Fibroblast of mammary gland (primary cell): ENCODE measurements at places on chromosomes 5 and 9.
A peak's percentile ranks its signal among the peaks of the same experiment; 100 is the strongest.

DNA sequence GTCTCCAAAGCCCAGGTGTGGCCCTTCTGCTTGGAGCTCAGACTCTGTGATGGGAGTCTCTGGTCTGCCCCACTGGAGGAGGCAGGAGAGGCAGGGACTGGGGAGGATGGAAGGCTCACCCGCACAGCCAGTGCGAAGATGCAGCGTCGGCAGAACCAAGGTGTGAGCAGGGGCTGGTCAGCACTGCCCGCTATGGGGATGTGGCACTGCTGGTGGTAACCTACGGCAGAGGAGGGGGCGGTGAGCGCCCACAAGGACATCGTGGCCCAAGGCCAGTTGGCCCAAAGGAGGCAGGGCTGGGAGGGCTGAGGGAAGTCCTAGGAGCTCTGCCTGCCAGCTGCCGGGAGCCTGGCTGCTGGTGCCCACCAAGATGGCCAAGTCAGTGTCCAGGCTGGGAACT lies 7.3 kb downstream of the PHF19 start:
- no peak for DNase-seq

GRCh38 chr5:107661038-107661649 lies 9.6 kb downstream of the EFNA5 start:
- no peak for DNase-seq

GRCh38 chr5:116566251-116566650 lies 8.4 kb downstream of the SEMA6A start:
- no peak for DNase-seq

GRCh38 chr9:134690301-134690751 lies 48.7 kb downstream of the COL5A1 start:
- DNase-seq, result no peak

DNA sequence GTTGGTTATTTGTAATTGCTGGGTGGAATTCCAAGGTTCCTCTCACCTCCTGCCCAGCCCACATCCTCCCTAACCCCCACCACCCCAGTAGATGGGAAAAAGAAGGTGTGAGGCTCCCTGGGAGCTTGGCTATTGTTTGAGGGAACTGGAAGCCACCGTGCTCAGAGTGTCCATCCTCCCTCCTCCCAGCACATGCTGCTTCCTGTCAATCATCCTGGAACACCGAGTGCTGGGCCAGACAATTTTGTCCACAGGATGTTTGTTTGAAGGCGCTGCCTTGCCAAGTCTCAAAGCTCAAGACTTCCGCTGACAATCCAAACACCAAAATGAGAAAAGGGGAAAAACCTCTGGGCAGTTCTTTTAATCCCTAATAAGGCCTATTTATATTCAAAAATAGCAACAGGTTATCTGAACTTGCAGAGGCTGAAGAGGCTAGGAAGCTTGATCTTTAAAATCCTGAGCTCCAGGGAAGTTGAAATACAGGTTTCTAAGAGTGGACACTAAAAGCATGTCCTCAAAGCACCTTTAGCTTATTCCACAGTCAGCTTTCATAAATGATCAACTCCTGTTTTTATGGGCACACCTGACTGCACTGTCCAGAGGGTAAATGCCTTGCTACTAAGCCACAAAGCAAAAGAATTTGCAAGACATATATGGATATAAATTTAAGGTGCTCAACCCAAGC lies 286.7 kb downstream of the NFIB start:
- no peak for DNase-seq

GRCh38 chr9:120970244-120970643 lies 43.6 kb upstream of the TRAF1 start:
- peak; percentile 24 for DNase-seq

GRCh38 chr5:13316176-13316575 lies 628.3 kb downstream of the DNAH5 start:
- no peak for DNase-seq

DNA sequence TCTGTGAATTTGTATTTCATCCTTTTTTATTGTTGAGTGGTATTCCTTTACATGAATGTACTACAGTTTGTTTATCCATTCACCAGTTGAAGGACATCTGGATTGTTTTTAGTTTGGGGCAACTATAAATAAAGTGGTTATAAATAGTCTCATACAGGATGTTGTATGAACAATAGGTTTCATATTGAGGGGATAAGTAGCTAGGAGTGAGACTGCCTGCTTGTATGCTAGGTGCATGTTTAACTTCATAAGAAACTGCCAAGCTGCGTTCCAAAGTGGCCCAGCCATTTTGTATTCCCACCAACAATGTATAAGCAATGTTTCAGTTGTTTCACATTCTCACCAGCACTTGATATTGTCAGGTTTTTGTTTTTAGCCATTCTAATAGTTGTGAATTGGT lies 21.5 kb downstream of the OTULINL start:
- no peak for DNase-seq

DNA sequence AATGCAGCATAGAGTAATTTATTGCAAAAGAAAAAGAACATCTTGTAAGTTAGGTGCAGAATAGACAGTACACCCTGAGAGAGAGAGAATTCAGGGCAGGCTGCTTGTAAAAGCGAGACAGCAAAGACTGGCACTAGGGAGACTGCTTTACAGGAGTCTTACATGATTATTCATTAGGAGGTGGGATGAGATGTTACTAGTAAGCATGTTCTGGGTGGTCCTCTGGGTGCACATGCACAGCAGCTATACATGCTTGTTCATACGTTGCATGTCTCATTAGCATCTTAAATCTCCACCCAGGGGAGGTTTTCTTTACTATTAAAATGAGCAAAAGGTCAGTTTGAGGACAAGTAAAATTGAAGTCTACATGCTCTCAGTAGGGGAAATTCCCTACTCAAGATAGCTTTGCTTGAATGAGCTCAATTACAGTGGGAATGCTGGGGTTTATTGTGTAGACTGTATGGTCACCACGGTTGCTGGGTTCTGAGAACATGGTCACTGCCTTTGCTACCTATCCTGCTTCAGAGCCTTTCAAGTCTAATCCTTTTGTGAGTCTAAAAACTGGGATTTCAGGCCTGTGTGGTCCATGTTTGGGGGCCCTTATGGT lies 60.6 kb downstream of the RGS7BP start:
- DNase-seq, result no peak

- no peak for DNase-seq
Observed at GRCh38 chr9:133583586-133583985, 25.6 kb downstream of the FAM163B start.

GRCh38 chr9:126376311-126377175 lies 49.9 kb downstream of the MVB12B start:
- DNase-seq, result no peak

- DNase-seq, result no peak
Observed at GRCh38 chr9:29714860-29715259, 2141.6 kb upstream of the C9orf72 start.

- peak; percentile 72 for DNase-seq
Observed at GRCh38 chr5:174505621-174506020, 218.8 kb upstream of the MSX2 start.

DNA sequence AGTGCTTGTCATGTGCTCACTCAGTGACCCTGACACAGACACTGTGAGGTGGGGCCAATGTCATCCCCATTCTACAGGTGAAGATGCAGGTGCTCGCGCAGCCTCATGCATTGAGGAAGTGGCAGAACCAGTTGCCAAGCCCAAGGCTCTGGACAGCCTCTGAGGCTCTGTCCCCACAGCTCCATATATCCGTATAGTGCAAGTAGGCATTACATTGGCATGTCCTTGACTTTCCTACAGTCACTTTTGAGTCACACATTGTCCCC lies 58.8 kb upstream of the ANGPTL2 start:
- DNase-seq, result no peak

- DNase-seq, result no peak
Observed at GRCh38 chr5:133824661-133825254, 143.7 kb downstream of the C5orf15 start.

DNA sequence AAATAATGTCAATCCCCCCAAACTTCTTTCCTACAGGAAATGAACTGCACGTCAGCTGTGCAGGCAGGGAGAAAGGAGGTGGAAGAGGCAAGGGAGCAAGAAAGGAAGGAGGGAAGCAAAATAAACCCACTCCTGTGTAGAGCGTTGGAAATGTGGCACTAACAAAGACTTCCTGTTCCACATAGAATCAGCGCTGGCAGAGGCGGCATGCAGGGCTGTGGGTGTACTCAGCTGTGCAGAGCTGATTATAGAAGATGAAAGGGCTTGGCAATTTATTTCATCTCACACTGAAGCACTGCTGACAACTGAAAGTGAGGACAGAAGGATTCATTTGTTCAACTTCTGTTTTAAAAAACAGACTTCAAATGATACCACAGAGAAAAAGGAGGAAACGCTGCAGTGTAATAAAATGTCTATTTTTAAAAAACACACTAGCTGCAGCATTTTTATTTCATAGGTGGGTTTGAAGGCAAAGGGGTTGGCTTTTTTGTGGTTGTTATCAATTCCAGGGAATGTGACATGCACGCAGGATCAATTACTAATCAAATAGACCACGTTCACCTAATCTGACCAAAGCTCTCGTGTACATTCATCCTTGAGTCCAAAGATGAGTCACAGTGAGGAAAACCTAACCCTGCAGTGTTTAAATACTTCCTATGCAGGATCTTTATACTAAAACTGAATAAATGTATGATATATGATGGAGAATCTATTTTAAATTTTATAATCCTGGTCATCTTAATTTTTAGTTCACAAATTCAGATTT lies 583.5 kb downstream of the ZNF608 start:
- peak; percentile 39 for DNase-seq

GRCh38 chr9:77648234-77649108 lies at the start of gene GNA14:
GNA14 (minus strand) TSS chr9:77648322; CDS start chr9:77647793, 529 bp downstream.
- no peak for DNase-seq

- DNase-seq, result no peak
Observed at GRCh38 chr9:3491450-3491849, 34.4 kb downstream of the RFX3 start.

DNA sequence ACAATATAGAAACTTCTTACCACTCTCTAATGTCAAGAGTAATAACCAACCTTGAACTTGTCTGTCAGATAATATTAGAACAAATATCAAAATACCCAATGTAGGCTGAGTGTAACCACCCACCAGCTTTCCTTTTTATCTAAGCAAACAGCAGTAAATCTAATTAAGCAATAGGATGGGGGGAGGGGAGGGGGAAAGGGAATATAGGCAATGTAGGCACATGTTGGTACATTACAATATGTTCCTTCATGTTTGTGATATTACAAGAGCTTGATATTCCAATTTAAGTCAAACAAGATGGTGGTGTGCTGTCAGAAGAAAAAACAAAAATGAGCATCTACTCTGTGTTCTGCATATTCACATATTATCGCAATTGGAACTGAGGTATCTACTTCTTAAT lies 158.2 kb downstream of the DENND1A start:
- DNase-seq, result no peak

GRCh38 chr9:135612981-135613910 lies 26.1 kb downstream of the GLT6D1 start:
- DNase-seq, result no peak

DNA sequence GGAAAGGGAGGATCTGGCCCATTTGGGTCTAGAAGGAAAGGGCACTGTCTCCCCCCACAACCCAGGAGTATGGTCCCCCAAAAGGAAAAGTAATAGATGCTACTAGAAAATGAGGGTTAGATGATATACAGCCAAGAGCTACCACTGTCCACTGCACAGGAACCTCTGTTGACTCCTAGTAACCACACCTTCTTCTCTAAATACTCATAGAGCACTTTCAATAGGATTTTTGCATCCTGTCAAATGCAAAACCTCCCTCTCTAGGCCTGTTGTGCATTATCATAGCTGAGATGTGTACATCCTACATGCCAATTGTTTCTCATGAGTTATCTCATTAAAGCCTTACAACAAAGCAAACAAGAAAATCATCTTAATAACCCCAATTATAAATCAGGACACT lies 66.8 kb downstream of the THBS4 start:
- DNase-seq, result no peak

DNA sequence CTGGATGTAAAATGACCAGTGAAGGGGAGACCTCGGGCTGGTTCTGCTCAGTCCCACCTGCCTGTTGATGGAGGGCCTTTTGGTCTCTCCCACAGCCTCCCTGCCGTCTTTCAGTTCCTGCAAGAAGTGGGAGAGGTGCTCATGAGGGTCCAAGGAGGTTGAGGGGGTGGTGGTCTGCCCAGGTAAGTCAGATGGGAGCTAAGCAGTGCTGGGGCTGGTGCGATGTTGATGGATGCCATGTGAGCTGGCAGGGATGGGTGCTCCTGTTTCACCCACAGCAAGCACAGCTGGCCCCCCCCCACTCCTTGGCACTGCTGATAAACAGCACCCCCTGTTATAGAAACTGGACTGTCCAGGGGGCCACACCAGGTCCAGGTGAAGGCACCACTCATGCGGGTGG lies 145.6 kb downstream of the NSG2 start:
- DNase-seq, result no peak

DNA sequence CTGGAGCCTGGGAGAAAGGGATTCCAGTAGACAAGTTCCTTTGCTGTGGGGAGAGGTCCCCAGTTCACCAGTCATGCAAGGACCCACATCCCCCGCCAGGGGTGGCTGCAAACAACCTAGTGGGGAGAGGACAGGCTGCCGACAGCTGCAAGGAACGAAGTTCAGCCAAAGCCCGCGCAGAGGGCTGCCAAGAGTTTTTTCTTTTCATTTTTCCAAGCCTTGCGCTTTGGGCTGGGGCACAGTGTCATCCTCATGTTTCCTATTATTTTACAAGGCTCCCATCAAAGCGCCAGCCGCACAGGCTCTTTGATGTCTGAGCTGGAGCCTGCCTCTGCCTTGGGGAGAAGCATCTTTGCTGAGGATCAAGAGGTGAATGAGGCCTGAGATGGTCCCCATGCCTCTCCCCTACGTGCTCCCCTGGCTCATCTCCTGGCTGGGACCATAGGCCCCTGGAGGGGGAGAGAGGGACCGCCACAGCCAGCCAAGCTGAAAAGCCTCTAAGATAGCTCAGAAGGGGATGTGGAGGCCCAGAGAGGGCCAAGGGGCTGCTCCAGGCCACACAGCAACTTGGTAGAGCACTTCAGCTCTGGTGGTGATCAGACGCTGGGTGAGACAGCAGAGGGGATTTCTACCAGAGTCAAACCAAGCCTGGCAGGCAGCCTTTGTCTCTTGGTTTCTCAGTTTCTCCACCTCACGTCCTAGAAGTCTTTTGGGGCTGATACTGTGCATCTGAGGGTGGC lies 50.4 kb upstream of the SYNPO start:
- peak; percentile 59 for DNase-seq

- DNase-seq, result no peak
Observed at GRCh38 chr5:37492778-37493555, 113.8 kb downstream of the WDR70 start.

DNA sequence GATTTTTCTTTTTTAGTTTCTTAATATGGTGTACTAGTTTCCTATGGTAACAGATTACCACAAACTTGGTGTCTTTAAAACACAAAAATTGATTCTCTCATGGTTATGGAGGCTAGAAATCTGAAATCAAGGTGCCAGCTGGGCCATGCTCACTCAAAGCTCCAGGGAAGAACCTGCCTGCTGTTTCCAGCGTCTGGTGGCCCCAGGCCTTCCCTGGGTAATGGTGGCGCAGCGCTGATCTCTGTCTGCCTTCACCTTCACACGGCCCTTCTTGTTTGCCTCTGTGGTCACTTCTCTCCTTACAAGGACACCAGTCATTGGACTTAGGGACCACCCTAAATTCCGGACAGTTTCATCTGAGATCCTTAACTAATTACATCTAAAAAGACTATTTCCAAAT lies 70.5 kb upstream of the GFPT2 start:
- DNase-seq, result no peak

- DNase-seq, result peak; percentile 85
Observed at GRCh38 chr9:94783102-94783682, 56.7 kb downstream of the AOPEP start.

- DNase-seq, result no peak
Observed at GRCh38 chr9:37617161-37617560, 24.8 kb upstream of the TOMM5 start.

GRCh38 chr9:133963166-133963565 lies 29.0 kb downstream of the VAV2 start:
- no peak for DNase-seq

GRCh38 chr5:145948921-145949320 lies 12.5 kb downstream of the SH3RF2 start:
- DNase-seq, result no peak
